ENCODE measurements at places on chromosomes 5 and 9.
A peak's percentile ranks its signal among the peaks of the same experiment; 100 is the strongest.

DNA sequence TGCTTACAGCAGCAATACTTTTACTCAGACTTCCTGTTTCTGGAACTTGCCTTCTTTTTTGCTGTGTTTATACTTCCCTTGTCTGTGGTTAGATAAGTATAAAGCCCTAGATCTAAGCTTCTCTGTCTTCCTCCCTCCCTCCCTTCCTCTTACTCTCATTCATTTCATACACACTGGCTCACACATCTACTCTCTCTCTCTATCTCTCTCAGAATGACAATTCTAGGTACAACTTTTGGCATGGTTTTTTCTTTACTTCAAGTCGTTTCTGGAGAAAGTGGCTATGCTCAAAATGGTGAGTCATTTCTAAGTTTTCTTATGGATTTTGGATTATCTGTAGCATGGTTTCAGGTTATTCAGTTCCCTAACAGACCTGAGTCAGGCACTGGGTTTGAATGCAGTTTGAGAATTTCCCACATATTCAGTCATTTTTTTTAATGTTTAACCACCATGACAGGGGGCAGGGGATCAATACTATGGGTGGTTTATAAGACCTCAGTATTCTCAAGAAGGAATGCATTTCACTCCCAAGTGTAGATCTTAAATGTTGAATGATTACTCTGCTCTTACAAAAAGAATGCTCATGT lies at the start of gene IL7R:
Gene IL7R (plus strand): TSS at position 127 of the 587 bp plus-strand sequence. CDS start 87 bp downstream, at position 214.
- H3K4me3 ChIP-seq, result no peak within 1 kb of the TSS
- H3K27me3 ChIP-seq, result no peaks in the 10 kb centered on the region
- H3K27ac ChIP-seq, result no peak within 1 kb of the TSS
- DNase-seq, result no peak
- no peaks in the 10 kb centered on the region for H3K36me3 ChIP-seq

GRCh38 chr5:154896562-154897165 lies 38.2 kb downstream of the CNOT8 start:
- no peaks in the 10 kb centered on the region for H3K4me1 ChIP-seq
- DNase-seq, result no peak
- peaks cover 82% of the 10 kb centered on the region for H3K36me3 ChIP-seq
- no peak overlapping the region for H3K4me3 ChIP-seq
- no peaks in the 10 kb centered on the region for H3K27me3 ChIP-seq

- no peak overlapping the region for H3K4me3 ChIP-seq
- H3K27me3 ChIP-seq, result no peaks in the 10 kb centered on the region
- H3K4me1 ChIP-seq, result no peaks in the 10 kb centered on the region
- H3K36me3 ChIP-seq, result no peaks in the 10 kb centered on the region
Observed at GRCh38 chr5:16856531-16856930, 79.6 kb downstream of the MYO10 start.

- peak; percentile 86 for DNase-seq
- H3K4me3 ChIP-seq, result no peak overlapping the region
- H3K27ac ChIP-seq, result no peak overlapping the region
- no peaks in the 10 kb centered on the region for H3K36me3 ChIP-seq
- peaks cover 3% of the 10 kb centered on the region for H3K4me1 ChIP-seq
Observed at GRCh38 chr5:95846554-95847260, 24.2 kb upstream of the GLRX start.

GRCh38 chr9:86353655-86354010 lies 577 bp downstream of the TUT7 start:
- H3K36me3 ChIP-seq, result no peaks in the 10 kb centered on the region
- H3K27ac ChIP-seq, result peak overlapping the region; percentile 60
- H3K4me3 ChIP-seq, result peak overlapping the region; percentile 73

- DNase-seq, result peak; percentile 66
- H3K27me3 ChIP-seq, result no peaks in the 10 kb centered on the region
- no peak overlapping the region for H3K4me3 ChIP-seq
- H3K4me1 ChIP-seq, result peaks cover 27% of the 10 kb centered on the region
Observed at GRCh38 chr9:136219276-136219675, 14.3 kb upstream of the LHX3 start.

- H3K36me3 ChIP-seq, result no peaks in the 10 kb centered on the region
- DNase-seq, result no peak
- H3K27ac ChIP-seq, result no peak overlapping the region
Observed at GRCh38 chr9:81498576-81498975, 190.8 kb downstream of the TLE1 start.

- H3K27ac ChIP-seq, result no peak overlapping the region
- no peaks in the 10 kb centered on the region for H3K27me3 ChIP-seq
- no peak for DNase-seq
- peaks cover 7% of the 10 kb centered on the region for H3K4me1 ChIP-seq
Observed at GRCh38 chr5:142972064-142972570, 201.9 kb downstream of the ARHGAP26 start.

GRCh38 chr5:130198927-130199326 lies 294.7 kb downstream of the CHSY3 start:
- peak; percentile 16 for DNase-seq
- no peak overlapping the region for H3K4me3 ChIP-seq
- no peaks in the 10 kb centered on the region for H3K27me3 ChIP-seq
- H3K36me3 ChIP-seq, result no peaks in the 10 kb centered on the region
- no peak overlapping the region for H3K27ac ChIP-seq

- H3K4me3 ChIP-seq, result peak within 1 kb of the TSS; percentile 83
- H3K36me3 ChIP-seq, result no peaks in the 10 kb centered on the region
- no peaks in the 10 kb centered on the region for H3K4me1 ChIP-seq
- no peaks in the 10 kb centered on the region for H3K27me3 ChIP-seq
- DNase-seq, result peak; percentile 99
Observed at GRCh38 chr9:35657546-35658136, at the start of gene RMRP. Gene RMRP (minus strand): TSS chr9:35658019.

- H3K27ac ChIP-seq, result peak overlapping the region; percentile 36
- H3K27me3 ChIP-seq, result no peaks in the 10 kb centered on the region
- no peaks in the 10 kb centered on the region for H3K36me3 ChIP-seq
- peak; percentile 60 for DNase-seq
- H3K4me3 ChIP-seq, result no peak overlapping the region
Observed at GRCh38 chr9:16044579-16044881, 491.7 kb downstream of the CCDC171 start.

- H3K36me3 ChIP-seq, result no peaks in the 10 kb centered on the region
- H3K4me3 ChIP-seq, result no peak overlapping the region
- no peak overlapping the region for H3K27ac ChIP-seq
- peaks cover 13% of the 10 kb centered on the region for H3K4me1 ChIP-seq
Observed at GRCh38 chr9:87763286-87763685, 37.4 kb downstream of the CTSL start.
